Mesothelial cell of epicardium (in vitro differentiated cells): ENCODE measurements at places on chromosomes 7 and 10. TPM values are rescaled to one million over a fixed set of nuclear protein-coding genes. Genes with fewer than 3 reads are reported as not detected.

DNA sequence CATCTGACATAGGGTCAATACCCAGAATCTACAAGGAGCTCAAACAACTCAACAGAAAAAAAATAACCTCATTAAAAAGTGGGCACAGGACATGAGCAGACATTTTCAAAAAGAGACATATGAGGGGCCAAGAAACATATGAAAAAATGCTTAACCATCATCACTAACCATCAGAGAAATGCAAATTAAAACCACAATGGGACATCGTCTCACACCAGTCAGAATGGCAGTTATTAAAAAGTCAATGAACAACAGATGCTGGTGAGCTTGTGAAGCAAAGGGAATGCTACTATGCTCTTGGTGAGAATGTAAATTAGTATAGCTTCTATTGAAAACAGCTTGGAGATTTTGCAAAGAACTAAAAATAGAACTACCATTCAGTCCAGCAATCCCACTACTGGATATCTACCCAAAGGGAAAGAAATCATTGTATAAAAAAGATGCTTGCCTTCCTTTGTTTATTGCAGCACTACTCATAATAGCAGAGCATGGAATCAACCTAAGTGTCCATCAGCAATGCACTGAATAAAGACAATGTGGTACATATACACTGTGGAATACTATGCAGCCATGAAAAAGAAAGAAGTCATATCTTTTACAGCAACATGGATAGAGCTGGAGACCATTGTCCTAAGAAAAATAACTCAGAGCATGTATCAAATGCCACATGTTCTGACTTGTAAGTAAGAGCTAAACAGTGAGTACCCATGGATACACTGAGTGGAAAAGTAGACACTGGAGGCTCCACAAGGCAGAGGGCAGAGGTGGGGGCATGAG, 139.8 kb downstream of the ADARB2 start:
- no peak overlapping the region for H3K4me3 ChIP-seq
- peaks cover 5% of the 10 kb centered on the region for H3K4me1 ChIP-seq
- peaks cover 24% of the 10 kb centered on the region for H3K27me3 ChIP-seq
- H3K36me3 ChIP-seq: no peaks in the 10 kb centered on the region

DNA sequence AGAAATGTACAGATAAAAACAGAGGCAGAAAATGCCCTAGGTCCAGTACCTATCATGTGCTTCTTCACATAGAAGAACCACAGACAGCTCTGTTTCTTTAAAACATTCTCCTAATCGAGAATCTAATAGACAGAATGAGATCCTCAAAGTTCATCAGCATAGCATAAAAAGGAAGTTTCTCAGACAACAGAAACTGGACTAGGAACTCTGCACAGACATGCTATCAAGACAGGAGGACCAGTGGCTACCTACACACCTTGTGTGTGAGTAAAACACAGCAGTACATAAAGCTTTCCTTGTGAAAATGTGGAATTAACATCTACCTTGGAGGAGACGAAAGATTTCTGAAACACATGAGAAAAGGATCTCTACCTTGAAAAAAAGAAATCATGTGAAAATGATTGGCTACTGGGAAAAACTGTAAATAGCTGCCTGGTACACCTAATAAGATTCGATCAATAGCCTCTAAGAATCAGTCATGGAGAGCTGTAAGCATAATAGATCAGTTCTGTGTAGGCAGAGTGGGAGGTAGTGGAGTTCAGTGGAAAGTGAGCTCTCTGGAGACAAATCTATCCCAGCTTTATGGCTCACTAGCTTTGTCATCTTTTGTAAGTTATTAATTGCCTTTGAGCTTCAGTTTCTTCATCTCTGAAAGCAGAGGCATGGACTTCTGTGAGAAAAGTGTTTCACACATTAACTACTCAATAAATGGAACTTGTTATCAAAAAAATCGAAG, 26.7 kb downstream of the ELAPOR2 start:
- peaks cover 14% of the 10 kb centered on the region for H3K4me1 ChIP-seq
- H3K4me3 ChIP-seq: no peak overlapping the region
- peak overlapping the region; percentile 15 for H3K27ac ChIP-seq
- peaks cover 2% of the 10 kb centered on the region for H3K36me3 ChIP-seq

- H3K36me3 ChIP-seq: no peaks in the 10 kb centered on the region
- H3K4me3 ChIP-seq: no peak overlapping the region
- no peak for DNase-seq
- H3K4me1 ChIP-seq: peaks cover 9% of the 10 kb centered on the region
- H3K27me3 ChIP-seq: peaks cover 4% of the 10 kb centered on the region
Measured at GRCh38 chr10:88101666-88102065, 238.2 kb downstream of the PTEN start.

The RBP3 gene
- not detected in 3 replicates for total RNA-seq
